ENCODE measurements at places on chromosomes 16 and 17. TPM values are rescaled to one million over a fixed set of nuclear protein-coding genes. Genes with fewer than 3 reads are reported as not detected.

DNA sequence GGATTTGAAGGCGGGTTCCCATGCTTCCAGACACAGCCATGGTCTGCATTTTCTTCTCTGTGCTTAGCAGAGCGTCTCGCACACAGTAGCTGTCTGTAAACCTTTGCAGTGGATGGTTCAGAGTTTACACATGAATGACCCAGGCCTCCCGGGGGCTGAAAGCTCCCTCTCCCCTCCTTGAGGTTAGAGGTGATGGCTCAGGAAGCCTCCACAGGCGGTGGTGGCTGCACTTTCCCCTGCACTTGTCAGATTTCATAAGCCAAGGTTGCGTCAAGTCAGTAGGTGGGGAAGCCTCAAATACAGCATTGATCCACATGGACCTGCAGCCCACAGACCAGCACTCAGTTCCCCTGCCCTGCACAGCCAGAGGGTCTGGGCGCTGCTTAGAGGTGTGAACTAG is 211.9 kb downstream of the KATNIP start:
- no peak for DNase-seq

GRCh38 chr16:29231244-29231643 is 175.3 kb downstream of the NPIPB11 start:
- DNase-seq, result no peak

- no peak for DNase-seq
Measured at GRCh38 chr17:1834380-1835149, 4.8 kb downstream of the RPA1 start.

DNA sequence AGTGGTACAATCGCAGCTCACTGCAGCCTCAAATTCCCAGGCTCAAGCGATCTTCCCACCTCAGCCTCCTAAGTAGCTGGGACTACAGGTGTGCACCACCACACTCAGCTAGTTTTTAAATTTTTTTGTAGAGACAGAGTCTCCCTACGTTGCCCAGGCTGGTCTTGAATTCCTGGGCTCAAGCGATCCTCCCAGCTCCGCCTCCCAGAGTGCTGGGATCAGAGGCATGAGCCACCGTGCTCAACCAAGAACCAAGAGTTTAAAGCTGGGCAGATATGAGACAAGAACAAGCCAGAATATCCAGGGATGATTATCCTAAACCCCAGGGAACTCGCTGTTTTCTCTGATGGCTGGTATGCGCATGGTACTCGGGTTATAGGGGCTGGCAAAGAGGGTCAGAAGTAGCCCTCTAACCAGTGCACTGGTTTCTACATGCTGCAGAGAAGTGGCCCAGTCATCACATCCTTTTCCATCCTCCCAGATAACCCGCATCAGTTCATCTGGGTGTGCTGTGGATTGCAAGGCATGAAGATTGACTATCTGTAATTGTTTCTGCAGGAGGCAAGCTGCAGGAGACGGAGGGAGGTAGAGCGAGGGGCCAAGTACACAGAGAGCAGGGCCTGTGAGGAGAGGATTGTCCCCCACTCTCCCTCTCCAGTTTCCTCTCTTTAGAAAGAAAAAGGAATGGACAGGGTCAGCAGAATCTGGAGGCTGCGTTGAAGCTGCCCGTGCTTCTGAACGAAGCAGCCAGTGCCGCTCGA is 33.6 kb upstream of the TOB1 start:
- no peak for DNase-seq

- DNase-seq, result no peak
Measured at GRCh38 chr17:80315517-80316182, 55.0 kb downstream of the RNF213 start.

- peak; percentile 39 for DNase-seq
Measured at GRCh38 chr17:81277946-81278693, 17.0 kb downstream of the SLC38A10 start.

GRCh38 chr16:88103581-88104188 is 152.5 kb downstream of the BANP start:
- DNase-seq, result no peak

GRCh38 chr17:73939806-73940205 is 263.7 kb upstream of the RPL38 start:
- DNase-seq, result no peak

DNA sequence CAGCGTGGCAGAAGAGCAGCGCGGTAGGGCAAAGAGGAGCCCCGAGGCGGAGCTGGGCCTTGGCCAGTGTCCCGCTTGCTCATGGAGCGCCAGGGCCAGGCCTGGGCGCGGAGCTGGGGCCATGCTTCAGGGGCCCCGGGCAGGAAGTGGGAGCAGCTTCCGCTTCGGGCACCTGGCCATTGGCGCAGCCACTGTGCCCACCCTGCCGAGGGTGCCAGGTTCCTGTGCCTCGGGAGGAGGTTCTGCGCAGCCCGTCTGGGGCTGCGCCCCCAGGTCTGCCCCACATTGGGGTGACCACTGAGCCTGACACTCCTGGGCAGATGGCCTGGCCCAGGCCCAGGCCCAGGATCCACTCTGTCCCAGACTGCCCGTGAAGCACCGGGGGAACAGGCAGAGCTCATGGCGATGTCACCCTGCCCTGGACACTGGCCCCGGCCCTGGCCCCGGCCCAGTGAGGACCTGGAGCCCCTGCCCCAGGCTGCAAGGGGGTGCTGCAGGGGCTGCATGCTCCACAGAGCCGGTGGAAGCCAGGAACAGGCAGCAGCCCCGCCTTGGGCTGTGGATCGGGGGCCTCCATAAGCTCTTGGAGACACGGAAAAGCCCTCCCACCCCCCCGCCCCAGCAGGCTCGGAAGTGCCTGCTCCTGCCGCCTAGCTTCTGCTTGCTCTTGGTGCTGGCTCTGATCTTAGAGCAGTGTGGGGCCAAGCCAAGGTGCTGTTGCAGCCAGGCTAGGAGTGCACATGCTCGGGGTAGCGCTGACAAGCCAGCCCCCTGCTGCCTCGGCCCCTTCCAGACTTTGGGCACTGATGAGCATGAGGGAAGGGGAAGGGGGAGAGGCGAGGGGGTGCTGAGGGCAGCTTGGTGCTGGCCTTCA is 35.9 kb upstream of the FOXJ1 start:
- no peak for DNase-seq

GRCh38 chr17:39236450-39236927 is 10.7 kb upstream of the STAC2 start:
- no peak for DNase-seq

- peak; percentile 47 for DNase-seq
Measured at GRCh38 chr16:52976539-52977167, 76.0 kb downstream of the CHD9NB start.

DNA sequence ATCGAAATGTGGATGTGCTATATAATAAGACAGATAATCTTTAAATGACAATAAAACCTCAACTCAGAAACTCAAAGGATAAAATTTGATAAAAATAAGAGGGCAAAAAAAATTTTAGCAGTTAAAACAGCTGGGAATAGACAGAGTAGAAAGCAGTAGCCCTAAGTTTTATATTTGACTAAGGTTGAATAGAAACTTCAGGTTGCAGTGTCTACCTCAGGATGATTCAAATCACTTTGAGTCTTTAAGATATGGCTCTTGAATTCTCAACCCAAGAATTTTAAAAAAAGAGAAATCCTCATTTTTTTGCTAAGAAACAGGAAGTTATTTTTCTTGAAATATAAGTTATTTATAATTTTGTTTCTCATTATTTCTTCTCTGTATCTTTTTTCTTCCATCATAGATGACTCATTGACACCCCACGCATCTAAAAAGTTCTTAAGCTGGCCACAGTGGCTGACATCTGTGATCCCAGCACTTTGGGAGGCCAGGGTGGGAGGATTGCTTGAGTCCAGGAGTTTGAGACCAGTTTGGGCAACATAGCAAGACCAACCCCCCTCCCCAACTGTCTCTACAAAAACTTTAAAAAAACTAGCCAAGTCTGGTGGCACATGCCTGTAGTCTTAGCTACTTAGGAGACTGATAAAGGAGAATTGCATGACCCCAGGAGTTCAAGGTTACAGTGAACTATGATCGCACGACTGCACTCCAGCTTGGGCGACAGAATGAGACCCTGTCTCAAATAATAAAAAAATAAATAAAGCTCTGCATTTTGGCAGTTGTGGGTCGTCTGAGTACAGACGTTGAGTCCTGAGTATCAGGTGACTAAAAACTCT is 23.9 kb downstream of the NFAT5 start:
- no peak for DNase-seq

GRCh38 chr16:35201151-35201550 is 1741.7 kb downstream of the TP53TG3F start:
- DNase-seq, result no peak

GRCh38 chr16:30113031-30113710 is at the start of gene GDPD3:
Gene GDPD3, minus strand, starts transcription at chr16:30113537. Its CDS starts 59 bp downstream, at chr16:30113478.
- no peak for DNase-seq

DNA sequence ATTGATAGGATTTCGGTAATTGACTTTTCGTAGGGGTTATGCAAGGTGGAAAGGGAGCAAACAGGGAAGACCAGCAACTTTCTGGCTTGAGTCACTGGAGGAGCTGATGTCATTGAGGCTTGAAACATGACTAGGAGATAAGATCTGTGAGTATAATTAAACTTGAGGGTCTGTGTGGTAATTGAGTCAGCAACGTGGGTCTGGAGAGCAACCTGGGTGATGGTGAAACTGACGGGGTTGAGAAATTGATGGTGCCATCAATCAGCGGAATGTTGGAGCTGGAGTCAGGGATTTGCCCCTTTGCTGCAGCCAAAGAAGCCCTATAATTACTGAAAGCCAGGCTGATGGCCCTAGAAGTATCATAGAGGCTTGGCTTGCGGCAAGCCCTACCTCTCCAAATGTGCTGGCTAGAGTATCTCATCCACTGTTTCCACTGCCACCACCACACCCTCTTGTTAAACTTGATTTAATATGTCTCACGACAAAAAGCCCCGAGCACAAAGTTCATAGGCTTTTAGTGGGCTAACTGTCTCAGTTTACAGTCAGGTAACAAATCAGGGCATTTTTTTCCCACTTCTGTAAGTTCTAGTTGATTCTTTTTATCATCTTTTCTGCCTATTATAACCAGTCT is 186.9 kb upstream of the ELAC2 start:
- no peak for DNase-seq

DNA sequence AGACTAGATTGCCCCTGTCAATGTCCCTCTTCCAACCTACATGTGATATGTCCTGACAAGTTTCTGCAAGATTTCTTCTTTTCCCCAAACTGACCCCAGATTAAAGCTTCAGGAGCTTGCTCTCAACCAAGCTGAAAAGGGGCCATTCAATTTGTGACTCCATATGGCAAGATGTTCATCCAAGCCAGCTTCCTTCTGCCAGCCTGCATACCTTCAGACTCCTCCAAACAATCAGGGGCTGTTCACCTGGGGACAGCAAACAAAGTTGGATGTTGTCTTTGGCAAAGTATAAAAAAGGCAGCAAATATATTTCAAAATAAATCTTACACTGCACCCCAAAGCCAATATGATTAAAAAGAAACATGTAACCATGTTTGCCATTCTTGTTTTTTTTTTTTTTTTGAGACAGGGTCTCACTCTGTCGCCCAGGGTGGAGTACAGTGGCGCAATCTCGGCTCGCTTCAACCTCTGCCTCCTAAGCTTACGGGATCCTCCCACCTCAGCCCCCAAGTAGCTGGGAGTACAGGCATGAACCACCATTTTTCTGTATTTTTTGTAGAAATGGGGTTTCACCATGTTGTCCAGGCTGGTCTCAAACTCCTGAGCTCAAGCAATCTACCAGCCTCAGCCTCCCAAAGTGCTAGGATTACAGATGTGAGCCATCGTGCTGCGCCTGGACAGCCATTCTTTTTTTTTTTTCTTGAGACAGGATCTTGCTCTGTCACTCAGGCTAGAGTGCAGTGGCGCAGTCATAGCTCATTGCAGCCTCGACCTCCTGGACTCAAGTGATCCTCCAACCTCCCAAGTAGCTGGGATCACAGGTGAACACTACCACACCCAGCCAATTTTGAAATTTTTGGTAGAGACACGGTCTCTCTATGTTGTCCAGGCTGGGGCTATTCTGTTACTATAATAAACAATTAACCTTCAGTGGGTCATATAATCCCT is 50.0 kb upstream of the AKAP1 start:
- DNase-seq, result no peak

Gene TNK1
- 1.8 TPM for total RNA-seq

Gene ESRP2
- 1.6 TPM for total RNA-seq

Gene DBNDD1
- total RNA-seq, result 8.3 TPM
